ENCODE measurements at places on chromosomes 12 and 14. TPM values are rescaled to one million over a fixed set of nuclear protein-coding genes. Genes with fewer than 3 reads are reported as not detected.
A peak's percentile ranks its signal among the peaks of the same experiment; 100 is the strongest.

- DNase-seq, result no peak
Observed at GRCh38 chr12:109727746-109728726, 14.4 kb downstream of the FAM222A start.

DNA sequence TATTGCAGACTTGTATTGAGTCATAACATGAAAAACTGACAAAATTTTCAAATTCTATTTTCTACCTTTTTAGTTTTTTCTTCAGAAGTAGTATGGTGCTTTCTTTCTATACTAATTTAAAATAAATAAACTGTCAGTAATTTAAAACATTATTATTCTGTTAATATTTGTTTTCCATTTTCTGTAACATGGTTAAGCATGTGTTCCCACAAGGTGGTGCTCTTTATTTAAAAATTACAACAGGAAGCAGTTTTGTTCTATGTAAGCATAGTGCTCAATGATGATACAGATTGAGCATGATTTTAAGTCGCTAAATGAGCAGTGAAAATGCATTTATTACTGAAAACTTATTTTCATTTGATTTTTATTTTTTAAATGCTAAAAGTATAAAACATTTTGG lies 114.6 kb downstream of the PPFIA2 start:
- peak; percentile 56 for DNase-seq

- DNase-seq, result no peak
Observed at GRCh38 chr12:53538209-53538689, 31.0 kb upstream of the NPFF start.

DNA sequence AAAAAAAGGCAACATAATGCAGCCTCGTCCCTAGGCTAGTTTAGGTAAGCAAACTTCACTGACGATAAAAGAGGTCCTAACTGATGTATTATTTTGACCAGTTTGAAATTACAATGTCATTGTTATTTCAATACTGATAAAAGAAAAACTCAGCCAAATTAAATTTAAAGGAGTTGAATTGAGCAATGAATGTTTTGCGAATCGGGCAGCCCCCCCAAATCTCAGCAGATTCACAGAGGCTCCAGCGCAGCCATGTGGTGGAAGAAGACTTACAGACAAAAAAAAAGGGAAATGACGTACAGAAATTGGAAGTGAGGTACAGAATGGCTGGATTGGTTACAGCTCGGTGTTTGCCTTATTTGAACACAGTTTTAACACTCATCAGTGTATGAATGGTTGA lies 8.2 kb upstream of the LDHB start:
- DNase-seq, result no peak

DNA sequence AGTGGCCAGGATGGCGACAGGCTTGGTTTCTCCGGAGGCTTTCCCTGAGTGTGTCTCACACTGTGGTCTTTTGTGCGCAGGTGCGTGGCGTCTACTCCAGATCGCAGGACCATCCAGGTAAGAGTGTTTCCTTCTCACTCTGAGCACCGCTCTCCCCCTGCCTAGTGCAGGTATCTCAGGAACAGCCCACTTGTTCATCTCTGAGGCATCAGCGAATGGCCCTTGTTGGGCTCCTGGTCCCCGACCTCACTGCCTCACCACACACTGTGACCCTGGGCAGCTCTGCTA lies 781 bp downstream of the ADGRD1 start:
- DNase-seq, result no peak

DNA sequence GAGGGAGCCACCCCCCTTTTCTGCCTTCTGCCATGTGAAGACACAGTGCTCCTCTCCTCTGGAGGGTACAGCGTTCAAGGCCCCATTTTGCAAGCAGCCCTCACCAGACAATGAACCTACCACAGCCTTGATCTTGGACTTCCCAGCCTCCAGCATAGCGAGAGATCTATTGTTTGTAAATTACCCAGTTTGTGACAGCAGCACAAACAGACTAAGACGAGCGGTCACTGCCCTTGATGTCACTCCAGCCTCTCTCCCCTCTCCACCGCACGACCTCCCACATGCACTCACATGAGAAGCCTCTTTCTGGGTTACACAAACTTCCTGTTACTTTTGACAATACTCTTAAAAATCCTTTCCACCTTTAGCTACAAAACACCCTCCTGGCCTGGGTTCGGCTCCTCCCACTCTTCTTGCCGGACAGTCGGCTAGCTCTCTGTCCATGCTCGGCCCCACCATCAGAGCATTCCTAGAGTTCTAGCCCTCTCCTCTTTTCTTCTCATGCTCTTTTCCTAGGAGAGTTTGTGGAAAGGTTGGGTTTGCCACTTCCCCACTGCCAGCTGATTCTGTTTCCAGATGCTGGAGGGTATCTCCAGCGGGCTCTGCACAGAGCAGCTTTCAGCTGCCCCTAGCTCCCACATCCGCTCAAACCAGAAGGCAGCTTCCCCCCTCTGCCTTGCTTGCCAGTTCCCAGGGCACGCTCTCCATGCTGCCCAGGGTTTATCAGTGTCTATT lies 124.3 kb downstream of the FOXN3 start:
- DNase-seq, result no peak

DNA sequence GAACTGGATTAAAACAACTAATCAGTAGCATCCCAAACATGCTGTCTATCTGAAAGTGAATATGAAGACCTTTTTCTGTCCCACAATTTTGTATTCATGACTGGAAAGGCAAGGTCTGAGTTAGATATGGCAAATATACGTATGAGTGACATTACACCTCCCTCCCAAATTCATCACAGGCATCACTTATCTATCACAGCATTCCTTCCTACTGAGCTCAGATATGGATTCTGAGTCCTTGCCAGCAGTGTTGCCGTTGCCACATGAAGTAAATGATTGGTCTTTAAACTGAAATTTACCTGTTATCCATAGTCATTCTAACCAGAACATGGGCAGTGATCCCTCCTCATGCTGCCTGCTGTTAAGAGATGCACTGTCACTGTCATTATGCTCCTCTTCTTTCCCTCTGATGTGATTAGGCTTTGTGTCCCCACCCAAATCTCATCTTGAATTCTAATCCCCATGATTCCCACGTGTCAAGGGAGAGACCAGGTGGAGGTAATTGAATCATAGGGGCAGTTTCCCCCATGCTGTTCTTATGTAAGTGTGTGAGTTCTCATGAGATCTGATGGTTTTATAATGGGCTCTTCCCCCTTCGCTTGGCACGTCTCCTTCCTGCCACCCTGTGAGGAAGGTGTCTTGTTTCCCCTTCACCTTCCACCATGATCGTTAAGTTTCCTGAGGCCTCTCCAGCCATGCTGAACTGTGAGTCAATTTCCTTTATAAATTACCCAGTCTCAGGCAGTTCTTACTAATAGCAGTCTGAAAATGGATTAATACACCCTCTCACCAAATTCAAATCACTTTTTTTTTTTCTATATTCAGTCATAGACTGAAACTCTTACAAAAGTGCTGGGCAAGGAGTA lies 288.4 kb downstream of the NUAK1 start:
- DNase-seq, result no peak

- no peak for DNase-seq
Observed at GRCh38 chr12:73950507-73950906, 587.1 kb upstream of the ATXN7L3B start.

The GPR132 gene
- total RNA-seq, result 4.1 TPM

The KCTD10 gene
- 67.7 TPM for total RNA-seq

The ZC3H14 gene
- 66.0 TPM for total RNA-seq

The RIN3 gene
- total RNA-seq, result 15.2 TPM

The NTS gene
- total RNA-seq, result not detected

The LRFN5 gene
- total RNA-seq, result 7.9 TPM

Data from umbilical cord (tissue), 2 donors.